NCI-H1048 (cell line): ENCODE measurements at places on chromosomes 5 and 9.

DNA sequence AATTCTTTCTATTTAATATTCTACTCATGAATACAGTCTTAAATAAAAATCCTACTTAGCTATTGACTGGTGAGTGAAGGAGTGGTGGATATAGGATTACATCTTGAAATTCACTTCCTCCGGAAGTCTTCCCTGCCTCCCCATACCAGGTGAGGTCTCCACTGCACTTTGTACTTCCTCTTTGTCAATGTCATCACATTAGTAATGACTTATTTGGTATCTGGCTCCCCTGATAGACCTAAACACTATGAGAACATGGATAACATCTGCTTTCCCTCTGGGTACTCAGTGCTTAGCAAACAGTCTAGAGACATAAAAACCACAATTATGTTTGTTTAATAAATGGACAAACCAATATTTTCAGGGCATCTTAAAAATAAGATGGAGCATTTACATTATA, 532.1 kb downstream of the PDE4D start:
- no peak for DNase-seq

DNA sequence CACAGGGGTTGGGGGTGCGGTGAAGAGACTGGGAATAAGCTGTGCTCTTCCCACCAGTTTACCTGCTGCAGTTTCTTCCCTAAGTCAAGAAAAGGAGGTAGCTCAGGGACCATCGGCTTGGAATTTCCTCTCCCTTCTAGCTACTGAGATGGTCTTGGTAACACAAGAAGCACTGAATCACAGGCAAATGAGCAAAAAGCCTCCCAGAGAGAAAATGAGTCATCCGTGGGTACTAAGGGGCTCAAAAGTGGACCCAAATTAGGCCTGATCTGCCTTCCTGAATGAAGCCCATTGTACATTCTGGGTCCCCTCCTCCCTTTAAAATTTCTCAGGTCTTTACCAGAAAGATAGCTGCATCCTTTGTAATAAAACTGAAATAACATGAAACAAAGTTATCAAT, 49.9 kb downstream of the PTPN3 start:
- DNase-seq: no peak

DNA sequence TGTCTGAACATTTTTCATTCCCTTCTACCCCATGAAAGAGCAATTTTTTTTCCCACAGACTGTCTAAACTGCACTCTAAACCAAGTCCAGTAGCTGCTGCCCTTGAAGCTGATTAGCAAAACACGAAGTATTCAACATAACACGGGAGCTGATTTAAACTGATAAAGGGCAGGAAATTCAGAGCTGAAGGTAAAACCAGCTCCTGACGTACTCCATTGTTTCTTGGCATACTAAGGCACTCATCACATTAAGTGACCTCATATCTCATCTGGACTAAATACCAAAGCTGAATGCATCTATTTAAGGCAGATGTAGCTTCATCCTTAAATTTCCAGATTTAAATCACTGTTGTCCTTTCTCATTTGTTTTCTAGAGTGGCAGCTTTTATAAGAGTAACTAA, 12.0 kb downstream of the GDF9 start:
- DNase-seq: no peak

DNA sequence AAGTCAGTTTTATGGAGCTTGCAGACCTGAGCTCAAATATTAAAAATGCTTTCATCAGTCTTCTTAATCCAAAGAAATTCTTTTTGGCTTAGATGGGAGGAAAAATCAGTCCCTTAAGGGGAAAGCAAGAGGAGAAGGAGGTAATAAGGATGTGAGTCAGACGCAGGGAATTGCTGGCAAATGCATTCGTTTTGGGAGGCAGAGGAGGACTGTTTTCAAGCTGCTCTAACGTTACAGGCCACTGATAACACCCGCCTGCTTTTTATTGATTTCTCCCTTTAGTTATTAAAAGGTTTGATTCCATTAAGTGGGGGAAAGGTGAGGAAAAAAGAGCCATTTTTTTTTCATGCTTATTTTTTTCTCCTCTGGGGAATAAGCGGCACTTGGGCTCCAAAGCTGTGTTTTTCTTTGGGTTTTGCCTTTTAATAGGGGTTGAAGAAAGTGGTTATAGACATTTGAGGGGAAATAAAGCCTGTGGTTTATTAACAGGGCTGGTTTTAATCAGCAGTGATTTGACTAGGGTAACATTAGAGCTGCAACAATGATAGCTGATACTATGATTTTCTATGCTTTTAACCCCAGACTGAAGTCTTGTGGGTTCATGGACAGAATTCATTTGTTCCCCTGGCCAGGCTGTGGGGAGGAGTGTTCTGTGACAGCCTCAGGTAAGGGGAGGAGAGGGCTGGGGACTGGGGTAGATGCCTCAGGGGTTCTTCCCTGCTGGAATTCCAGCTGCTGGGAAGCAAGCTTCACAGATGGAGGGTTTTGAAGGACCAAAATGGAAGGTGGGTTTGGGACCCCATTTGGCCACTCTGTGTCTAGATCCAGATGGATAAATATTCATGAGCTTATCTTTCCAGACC, 225.2 kb downstream of the GAS1 start:
- DNase-seq: no peak

DNA sequence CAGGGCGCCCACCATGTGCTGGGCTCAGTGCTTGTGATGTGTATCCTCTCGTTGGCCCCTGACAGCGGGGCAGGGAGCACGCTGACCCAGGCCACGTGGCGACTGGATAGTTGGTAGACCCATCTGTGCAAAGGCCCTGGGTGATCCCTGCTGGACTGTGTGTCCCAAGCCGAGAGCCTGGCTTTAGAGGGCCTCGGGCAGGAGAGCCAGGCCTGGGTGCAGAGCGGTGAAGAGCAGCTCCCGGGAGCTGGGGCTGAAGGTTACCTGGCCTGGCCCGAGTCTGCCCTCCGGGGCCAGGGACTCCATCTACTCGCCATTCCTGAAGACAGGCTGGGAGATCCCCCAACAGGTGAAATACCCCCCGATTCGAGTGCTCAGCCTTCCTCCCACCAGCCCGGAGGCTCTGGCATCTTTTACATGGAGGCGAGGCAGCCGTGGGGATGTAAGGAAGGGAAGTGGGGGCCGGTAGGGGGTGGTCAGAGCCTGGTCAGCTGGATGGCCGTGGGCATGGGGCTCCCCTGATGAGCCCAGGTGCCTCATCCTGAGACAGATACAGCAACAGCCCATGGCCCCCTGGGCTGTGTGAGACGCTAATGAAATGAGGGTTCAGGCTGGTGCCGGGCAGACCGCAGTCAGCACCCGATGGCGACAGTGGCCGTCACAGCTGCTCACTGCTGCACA, 19.0 kb downstream of the NCS1 start:
- no peak for DNase-seq

DNA sequence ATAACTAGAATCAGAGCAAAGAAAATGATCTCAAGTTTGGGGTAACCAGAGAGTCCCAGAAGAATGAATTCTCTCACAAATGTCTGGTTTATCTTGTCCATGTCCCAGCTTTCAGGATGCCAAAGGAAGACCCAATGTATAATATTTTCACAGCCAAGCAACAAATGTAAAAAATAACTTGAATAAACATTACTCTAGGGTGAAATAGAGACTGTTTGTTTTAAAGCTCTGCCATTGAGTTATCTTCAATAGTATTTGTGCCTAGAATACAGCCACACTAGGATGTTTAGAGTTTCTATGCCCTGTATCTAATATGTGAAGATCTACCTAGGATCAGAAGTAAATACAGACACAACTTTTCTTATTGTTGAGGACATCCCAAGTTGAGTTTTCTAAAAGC, at the start of gene OR13C4:
OR13C4 (minus strand) TSS at position 101 of the 400 bp plus-strand sequence; CDS start at position 101, 0 bp downstream.
- DNase-seq: no peak

DNA sequence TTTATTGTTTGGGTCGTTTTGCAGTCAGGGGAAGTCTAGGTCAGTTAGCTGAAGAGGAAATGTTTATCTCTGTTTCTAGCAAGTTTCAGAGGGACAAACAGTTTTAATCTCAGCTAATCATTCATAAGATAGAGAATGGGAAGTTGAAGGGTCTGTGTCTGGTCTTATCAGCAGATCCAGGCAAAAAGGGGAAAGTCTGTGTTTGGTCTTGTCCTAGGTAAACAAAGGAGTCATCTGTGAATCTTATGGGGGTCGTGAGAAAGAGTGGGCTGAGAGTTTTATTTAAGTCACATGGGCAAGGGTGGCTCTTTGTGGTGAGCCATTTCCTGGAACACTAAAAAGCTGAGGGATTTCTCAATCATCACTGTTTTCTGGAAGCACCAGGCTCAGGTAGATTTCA, 5.6 kb upstream of the SNCAIP start:
- no peak for DNase-seq

GRCh38 chr9:127262602-127263001, 2.0 kb upstream of the GARNL3 start:
- no peak for DNase-seq

GRCh38 chr5:110738503-110738811, 350 bp upstream of the SLC25A46 start:
- no peak for DNase-seq

- no peak for DNase-seq
Measured at GRCh38 chr9:89723469-89724100, 118.8 kb downstream of the GADD45G start.

DNA sequence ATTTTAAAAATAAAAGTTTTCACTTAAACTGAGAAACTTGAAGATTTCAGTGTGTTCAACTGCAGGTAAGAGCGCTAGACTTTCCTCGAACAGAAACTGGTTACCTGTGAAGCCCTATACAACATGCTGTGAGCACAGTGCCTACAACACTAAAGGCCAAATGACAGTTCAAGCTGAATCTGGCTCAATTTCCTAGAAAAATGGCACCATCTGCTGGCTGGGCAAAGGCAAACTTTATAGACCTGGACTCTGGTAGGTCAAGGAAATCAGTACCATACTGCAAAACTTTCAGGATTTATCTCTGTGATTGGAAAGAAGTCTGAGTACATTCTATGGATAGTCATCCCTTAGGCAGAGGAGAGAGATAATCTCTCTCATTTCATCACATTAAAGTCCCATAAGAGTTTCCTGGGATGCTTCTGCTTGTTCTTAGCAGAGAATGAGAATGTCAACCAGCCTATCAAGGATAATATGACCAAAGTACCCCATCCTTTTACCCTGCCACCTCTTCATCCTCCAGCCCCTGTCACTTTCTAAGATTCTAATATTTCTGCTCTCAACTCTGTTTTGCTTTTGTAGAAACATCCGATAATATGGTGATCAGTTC, 31.8 kb upstream of the FOXB2 start:
- no peak for DNase-seq

DNA sequence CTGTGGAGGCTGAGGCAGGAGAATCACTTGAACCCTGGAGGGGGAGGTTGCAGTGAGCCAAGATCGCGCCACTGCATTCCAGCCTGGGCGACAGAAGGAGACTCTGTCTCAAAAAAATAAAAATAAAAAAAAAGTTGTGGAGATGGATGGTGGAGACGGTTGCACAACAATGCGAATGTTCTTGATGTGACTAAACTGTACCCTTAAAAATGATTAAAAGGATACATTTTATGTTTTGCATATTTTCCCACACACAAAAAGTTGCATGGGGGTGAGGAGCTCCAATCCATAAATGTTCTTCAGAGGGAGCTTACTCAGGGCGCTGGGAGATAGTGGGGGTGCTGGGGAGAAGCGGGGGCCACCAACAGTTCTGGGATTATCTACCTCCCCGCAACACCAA, 43.8 kb upstream of the CDKN2AIPNL start:
- DNase-seq: no peak

DNA sequence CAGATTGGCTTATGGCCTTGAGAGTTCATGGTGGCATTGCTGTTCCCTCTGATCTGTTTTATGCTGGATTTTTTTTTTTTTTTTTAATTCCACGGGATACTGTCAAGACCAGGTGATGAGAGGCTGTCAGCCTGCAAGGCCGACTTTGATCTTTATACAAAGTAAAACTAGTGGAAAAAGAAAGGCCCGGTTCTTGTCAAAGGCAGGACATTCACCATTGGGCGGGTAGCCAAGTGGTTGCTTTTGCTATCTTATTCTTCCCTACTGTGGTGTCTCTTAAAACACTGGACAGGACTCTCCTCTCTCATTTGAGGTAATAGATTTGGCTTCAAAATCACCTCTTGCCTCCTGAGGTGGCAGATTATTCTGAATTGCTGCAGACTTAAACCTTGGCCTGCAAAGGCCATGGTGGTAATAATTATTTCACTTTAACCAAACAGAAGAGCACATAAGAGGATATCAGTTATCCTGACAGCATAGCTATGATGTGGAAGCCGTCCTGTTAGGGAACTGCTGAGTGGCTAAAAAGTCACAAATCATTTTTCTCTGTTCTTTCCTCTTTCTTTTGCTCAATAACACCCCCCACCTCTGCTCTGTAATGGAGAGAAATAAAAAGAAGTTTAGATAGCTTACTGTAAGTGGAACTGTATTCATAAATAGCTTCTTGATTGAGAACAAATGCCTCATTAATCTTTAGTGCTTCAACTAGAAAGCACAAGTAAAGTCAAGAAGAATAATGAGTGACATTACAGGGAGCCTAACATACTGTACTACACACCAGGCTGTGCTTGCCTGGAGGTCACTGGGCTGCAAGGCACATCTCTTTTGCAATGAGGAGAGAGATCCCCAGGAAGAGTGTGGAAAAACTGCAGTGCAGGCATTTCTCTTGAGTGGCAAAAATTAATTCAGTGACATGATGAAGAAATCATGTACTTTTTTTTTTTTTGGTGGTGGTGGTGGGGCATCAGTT, 275.6 kb downstream of the KDM4C start:
- DNase-seq: no peak

DNA sequence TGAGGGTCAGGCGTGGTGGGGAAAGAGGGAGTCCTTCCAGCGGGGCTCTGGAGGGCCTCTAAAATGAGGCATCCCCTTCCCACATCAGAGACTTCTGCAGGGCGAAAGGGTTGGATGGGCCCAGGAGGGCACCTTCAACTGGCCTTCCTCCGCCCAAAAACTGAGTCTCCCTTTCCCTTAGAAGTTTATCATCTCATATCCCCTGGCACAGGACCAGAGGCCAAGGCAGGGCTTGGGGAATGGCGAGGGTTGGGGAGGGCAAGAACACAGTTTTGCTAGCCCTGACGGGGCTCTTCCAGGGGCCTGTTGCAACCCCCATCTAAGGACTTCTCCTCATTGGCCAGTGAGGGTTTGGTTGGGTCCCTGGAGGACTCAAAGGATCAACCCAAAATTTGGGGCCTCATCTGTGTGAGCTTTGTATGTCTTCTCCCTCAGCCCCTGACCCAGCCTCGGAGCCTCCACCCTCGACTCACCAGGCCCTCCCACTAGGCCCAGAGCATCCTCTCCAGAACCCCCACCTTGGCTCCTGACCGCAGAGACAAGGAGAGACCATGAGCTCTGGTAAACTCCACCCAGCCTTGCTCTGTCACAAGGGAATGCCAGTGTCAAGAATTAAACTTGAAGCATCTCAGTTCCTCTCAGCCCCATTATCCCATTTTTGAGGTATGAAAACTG, 24.1 kb downstream of the AQP7 start:
- DNase-seq: no peak

GRCh38 chr9:69223605-69224004, 49.5 kb downstream of the TJP2 start:
- DNase-seq: no peak

DNA sequence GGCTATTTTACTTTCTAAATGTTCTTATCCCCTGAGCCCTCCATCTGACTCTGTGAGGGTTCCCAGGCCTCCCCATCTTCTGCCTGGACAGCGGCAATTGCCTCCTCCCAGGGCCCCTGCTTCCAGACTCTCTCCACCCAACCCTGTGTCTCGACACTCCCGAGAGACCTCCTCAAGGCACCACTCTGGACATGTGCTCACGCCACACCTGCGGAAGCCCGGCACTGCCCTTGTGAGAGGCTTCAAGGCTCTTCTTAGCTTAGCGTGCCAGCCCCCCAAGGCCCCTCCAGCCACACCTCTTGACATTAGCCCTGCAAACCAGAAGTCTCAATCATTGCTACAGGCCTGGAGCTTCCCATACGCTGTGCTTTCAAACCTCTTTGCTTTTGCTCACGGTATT, 124.1 kb downstream of the CRB2 start:
- DNase-seq: no peak
